MG63 (cell line): ENCODE measurements at places on chromosomes 16 and 17. TPM values are rescaled to one million over a fixed set of nuclear protein-coding genes. Genes with fewer than 3 reads are reported as not detected.

Gene AARS1
- 125 and 174 TPM in 2 replicates for total RNA-seq

Gene WNT3
- 5.6 and 8.5 TPM in 2 replicates for total RNA-seq

Gene KRT12
- total RNA-seq: not detected in 2 replicates

Gene CSH2
- not detected in 2 replicates for total RNA-seq

Gene TMEM208
- 27.1 and 33.2 TPM in 2 replicates for total RNA-seq

Gene MEFV
- 0.07 TPM in 1 of 2 replicates, not detected in the other for total RNA-seq

DNA sequence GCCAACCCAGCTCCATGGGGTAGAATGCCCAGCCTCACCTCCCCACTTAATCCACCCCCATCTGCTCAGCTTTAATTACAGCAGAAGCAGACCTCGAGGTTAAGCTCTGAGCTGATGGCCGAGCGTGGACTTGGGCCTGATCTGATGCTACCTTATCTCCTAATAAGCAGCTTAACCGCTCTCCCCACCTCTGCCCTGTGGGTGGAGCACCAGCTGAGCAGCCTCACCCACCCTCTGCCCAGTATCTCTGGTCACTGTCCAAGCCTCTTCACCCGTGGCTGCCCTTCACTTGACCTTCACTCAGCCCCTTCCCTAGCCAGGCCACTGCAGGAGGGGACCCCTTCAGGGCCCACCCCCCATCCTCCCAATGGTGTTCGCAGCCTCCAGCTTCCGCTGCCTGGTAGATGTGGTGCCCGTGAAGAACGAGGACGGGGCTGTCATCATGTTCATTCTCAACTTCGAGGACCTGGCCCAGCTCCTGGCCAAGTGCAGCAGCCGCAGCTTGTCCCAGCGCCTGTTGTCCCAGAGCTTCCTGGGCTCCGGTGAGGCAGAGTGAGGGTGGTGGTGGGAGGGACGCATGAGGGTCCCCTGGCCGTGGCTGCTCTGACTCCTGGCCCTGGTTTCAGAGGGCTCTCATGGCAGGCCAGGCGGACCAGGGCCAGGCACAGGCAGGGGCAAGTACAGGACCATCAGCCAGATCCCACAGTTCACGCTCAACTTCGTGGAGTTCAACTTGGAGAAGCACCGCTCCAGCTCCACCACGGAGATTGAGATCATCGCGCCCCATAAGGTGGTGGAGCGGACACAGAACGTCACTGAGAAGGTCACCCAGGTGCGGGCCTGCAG lies 6.8 kb downstream of the KCNH6 start:
- no peak for DNase-seq

- peak; percentile 46 for DNase-seq
Observed at GRCh38 chr16:54648575-54648974, 282.1 kb upstream of the IRX5 start.

DNA sequence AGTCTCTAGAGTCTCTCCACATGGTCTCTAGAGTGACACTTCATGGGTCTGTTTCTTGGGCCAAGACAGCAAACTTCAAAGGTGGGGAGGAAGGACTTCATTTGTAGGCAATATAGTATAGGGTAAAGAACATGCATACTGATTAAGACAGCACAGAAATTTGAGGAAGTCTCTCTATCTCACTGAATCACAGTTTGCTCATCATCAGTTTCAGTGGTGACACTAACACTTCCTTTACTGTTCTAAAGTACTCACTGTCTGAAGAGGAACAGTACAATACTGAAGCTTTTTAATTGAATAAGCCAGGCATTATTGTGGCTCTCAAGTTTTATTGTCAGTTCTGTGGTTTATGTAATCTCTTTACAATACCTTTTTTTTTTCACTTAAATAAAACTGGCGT lies 656.4 kb upstream of the CDH8 start:
- DNase-seq: no peak

DNA sequence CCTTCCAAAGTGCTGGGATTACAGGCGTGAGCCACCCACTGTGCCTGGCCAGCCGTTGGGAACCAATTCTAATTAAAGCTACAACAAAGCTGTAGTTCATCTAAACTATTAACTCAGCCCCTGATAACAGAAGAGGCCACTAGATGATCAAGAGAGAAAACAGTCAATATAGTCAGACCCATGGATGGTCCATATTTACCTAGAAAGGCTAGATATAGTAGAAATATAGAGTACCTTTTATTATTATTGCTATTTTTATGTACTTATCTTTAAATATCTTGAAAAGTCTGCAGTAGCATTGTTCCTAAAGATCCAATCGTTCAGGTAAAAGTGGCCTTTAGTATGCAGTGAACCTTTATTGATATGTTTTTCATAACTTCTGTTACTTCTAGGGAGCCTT lies 43.2 kb downstream of the RNF213 start:
- DNase-seq: no peak

DNA sequence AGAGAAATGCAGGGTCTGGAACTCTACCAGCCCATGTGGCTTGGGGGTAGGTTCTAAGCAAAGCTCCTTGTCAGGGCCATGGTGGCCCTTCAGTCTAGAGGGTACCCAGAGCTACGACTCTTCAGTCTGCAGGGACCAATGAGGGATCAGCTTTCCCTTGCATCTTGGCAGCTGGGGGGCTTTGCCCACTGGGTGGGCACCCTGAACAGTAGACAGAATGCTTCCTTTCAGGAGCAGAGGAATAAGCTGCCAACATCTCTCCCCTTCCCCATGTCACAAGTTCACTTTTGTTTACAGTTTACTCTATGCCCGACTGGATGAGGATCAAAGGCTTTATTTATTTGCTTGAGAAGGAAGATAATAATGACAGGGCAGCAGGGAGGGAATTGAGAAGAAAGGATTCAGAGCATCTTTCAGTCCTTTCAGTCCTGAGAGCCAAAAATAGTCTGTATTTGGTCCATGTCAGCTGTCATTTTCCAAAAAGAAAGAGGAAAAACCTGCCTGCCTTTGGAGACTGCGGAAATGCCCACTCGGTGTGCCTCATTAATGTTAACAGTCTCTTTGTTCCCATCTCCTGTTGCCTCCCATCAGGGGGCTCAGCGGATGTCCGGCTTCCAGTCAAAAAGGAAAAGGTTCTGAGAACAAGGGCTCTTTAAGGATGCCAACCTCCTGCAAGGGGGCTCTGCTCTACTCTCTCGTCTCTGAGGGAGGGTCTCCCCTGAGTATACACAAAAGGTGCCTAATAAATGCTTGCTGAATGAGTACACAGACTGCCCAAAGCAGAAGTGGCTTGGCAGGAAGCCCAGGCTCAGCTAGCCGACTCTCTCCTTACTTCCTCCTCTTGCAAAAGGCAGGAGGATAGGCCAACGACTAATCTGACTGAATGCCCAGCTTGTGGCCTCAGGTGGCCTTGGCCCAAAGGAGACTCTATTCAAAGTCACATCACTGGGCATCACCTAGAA lies 17.1 kb downstream of the TRAF4 start:
- peak; percentile 71 for DNase-seq

DNA sequence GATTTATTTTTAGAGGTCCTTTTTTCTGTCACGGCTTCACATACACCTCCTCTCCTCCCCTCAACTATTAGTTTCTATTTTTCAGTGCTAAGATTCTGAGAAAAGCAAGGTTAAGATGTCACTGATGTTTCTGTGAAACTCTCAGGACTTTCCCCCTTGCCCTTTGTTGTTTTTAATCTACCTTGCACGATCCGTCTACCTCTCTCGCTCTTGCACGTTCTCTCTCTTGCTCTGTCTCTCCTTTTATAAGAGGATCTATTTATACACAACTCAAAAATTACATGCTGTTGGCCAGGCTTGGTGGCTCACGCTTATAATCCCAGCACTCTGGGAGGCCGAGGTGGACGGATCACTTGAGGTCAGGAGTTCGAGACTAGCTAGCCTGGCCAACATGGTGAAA lies 43.6 kb downstream of the RPA1 start:
- DNase-seq: no peak

GRCh38 chr17:5902181-5903140 lies 167.7 kb upstream of the WSCD1 start:
- no peak for DNase-seq

- no peak for DNase-seq
Observed at GRCh38 chr16:17372386-17372785, 98.4 kb downstream of the XYLT1 start.

DNA sequence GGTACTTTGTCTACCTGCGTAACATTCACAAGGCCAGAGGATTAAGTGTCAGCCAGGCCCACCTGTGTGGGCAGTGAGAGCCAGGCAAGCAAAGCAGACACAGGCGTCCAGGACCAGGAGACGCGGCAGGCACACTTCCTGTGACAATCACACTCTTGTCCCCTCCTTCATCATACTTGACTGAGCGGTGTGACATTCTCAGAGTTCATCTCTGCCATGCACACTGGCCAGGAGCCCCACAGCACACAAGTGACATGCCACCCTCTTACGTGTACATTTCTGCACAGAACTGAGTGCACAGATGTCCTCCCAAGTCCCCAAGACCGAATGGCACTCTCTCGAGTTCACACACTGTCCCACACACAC lies 8.7 kb downstream of the PPP1R9B start:
- DNase-seq: no peak

DNA sequence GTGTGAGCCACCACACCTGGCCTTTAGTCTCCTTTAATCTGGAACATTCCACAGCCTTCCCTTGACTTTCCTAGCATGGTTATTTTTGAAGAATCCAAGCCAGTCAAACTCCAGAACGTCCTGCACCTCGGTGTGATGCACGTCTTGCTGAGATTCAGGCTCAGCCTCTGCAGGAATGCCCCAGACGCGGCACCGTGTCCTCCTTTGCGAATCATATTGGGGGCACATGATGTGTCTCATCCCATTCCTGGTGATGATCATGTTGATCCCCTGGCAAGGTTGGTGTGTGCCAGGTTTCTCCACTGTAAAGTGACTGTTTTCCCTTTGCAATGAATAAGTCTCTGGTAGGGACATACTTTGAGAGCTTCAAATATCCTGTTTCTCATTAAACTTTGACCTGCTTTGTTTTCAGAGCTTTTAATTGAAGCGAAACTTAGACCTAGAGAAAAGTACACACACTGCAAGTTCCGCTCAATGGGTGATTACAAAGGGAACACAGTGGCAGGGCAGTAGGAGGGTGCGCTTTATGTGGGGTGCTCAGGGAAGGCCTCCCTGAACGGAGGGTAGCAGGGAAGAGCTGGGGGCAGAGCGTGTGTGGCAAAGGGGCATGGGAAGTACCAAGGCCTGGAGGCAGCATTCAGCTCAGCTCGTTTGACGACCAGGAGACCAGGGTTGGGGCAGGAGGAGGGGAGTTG lies 9.6 kb upstream of the ATP2C2 start:
- no peak for DNase-seq
